ENCODE measurements at places on chromosomes 16 and 17.
A peak's percentile ranks its signal among the peaks of the same experiment; 100 is the strongest.

GRCh38 chr16:17925761-17926160 is 410.8 kb downstream of the NPIPA8 start:
- DNase-seq, result no peak

- no peak for DNase-seq
Observed at GRCh38 chr17:38476549-38476948, 48.3 kb downstream of the ARHGAP23 start.

DNA sequence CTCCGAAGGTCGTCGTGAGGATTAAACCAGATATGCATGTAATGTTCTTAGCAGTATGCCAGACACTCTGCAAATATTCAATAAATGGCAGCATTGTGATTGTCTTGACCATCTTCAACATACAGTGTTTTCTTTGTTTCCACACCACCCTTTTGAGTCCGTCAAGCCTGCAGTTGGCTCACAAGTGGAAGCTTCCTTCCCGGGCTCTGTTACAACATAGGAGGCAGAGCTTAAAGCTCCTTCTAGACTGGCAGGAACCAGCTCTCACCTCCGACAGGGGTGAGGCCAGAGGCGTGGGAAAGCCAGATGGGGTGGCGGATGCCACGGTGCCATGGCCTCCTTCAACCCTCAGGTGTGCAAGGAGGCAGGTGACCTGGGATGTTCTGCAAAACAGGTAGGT is 138.3 kb downstream of the FOXL1 start:
- no peak for DNase-seq

- no peak for DNase-seq
Observed at GRCh38 chr17:75565066-75565465, 22.5 kb upstream of the MYO15B start.

GRCh38 chr16:66954097-66954659 is 6.9 kb upstream of the CES3 start:
- DNase-seq, result peak; percentile 86

Measured in activated CD4-positive, alpha-beta memory T cell treated with anti-CD3 and anti-CD28 coated beads, Interleukin-2, amount 10 ng/mL, durations not matched to agents 7 days and 5 days (primary cell).